ENCODE measurements at places on chromosomes 1 and 21.
A peak's percentile ranks its signal among the peaks of the same experiment; 100 is the strongest.

DNA sequence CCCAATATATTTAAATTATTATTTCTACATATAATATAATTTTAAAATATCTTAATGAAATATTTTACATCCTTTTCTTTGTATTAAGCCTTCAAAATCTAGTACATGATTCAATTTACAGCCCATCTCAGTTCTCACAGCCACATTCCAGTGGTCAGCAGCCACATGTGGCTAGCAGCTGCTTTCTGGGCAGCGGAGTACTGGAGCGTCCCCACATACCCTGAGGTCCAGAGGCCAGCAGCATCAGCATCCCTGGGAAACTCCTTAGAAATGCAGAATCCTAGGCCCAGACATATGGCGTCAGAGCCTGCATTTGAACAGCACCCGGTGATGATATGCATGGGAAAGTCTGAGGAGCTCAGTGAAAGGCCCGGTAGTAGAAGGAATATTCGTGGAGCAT lies 8.6 kb upstream of the LHX4 start:
- DNase-seq, result no peak

DNA sequence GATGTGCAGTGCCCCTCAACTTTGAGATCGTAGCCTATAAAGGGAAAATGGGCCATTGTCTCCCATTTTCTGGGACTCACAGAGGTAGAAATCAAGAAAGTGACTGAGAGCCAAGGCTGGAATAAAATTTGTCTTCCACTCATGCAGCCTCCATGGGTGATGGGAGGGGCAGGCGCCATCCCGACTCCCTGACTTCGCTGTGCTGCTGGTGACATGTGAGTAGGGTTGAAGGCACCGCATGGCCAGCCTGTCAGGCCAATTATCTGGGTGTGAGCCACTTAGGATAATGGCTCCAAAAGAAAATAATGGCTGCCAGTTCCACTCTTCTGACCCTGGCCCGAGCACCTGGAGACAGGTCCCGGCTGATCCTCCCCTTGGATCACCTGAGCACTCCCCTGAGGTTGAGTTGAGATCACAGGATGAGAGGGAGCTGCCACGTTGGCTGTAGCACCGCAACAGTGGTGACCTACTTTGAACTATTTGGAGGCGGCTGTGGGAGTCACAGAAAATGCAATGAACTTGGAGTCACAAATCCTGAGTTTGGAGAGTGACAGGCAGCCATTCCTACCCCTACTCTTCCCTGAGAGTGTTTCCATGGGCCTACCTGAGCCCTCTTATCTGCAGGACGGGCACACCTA lies 26.3 kb downstream of the CAPN9 start:
- no peak for DNase-seq

- no peak for DNase-seq
Measured at GRCh38 chr1:115325874-115326273, 12.2 kb downstream of the NGF start.

DNA sequence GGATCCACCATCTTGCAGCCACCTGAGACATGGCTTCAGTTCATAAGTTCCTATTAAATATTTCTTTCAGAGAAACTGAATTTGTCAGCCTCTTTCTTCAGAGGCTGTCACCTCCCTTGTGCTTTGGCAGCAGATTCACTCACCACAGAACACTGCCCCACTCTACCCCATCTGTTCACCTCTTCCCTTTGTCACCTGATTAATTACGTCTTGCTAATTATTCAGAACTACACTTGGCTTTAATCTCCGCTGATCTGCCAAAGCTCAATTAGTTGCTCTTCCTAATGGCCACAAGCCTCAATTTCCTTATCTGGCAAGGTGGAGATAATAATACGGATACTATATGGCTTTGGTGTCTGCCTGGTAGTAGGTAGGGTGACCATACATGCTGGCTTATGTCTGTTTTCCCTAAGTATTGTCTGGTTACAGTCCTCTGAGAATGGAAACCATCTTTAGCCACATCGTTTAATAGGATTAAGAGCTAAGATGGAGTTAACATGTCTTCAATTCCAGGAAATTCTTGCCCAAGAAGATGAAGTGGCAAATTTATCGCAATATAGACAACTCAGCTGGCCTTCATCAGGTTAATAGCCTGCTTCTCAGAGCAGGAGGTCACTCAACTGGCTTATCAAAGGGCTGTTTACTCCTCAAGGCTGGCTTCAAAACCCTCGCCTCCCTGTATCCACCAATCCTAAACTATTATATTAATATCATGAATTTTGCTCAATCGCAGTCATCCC lies 58.2 kb upstream of the ADAR start:
- no peak for DNase-seq

GRCh38 chr1:110338309-110338885 lies 780 bp upstream of the RBM15 start:
- peak; percentile 96 for DNase-seq

GRCh38 chr1:193325771-193326170 lies 139.4 kb upstream of the B3GALT2 start:
- no peak for DNase-seq

DNA sequence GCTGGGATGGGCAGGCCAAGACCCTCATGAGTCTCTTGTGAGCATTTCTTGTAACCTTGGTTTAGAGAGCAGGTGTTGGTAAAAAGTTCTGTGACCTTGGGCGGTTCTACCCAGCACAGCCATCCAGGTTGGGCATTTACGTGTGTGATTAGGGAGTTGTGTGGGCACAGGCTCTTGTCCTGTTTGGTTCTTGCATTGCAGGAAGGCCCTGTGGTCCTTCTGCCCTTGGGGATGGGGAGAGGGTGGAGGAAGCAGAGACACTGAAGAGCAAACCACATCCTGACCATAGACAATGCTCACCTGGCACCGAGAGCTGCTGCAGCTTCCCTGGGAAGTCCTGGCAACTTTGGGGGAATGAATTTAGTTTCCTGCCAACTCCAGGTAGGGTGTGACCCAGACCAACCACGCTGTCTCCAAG lies 25.6 kb downstream of the RNF187 start:
- no peak for DNase-seq

GRCh38 chr1:155527677-155528076 lies 34.9 kb downstream of the ASH1L start:
- no peak for DNase-seq

GRCh38 chr1:110860174-110860573 lies 12.8 kb upstream of the CD53 start:
- DNase-seq, result no peak
